Right atrium auricular region (tissue), 2 donors: ENCODE measurements at places on chromosomes 1 and 21. TPM values are rescaled to one million over a fixed set of nuclear protein-coding genes. Genes with fewer than 3 reads are reported as not detected.

TFF2 gene
- not detected for total RNA-seq

AMPD1 gene
- total RNA-seq, result not detected

FCAMR gene
- not detected for total RNA-seq

DNA sequence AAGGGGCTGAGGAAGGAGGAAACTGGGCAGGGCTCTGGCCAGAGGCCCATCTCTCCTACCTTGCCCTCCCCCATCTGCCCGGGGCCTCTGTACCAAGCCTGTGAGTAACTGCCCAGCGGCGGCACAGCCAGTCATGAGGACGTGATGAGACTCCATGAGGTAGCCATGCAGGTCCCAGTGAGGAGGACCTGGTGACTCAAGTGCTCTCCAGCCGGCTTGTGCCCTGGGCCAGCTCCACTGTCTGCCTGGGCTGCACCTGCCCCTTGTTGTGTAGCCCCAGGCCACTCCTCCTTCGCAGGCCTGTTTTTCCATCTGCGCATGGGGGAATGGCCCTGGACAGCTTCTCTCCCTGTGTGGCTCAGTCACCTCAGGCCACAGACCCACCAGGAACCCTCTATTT lies 42.0 kb upstream of the PADI1 start:
- no peak for DNase-seq

PIK3CD gene
- 4.7 TPM for total RNA-seq
